ENCODE measurements at places on chromosomes 16 and 17.

DNA sequence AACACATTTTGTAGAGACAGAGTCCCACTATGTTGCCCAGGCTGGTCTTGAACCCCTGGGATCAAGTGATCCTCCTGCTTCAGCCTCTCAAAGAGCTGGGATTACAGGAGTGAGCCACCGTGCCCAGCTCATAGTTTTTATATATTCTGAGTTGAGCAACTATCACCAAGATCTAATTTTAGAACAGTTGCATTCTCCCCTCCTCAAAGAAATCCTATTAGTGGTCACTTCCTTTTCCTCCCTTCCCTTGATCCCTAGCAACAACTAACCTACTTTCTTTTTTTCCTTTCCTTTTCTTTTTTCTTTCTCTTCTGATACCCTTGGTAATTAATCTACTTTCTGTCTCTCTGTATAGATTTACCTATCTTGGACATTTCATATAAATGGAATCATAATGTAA is 61.5 kb upstream of the B4GALNT2 start:
- no peak for DNase-seq

GRCh38 chr17:78903101-78903779 is at the start of gene CEP295NL:
Gene CEP295NL (minus strand): TSS chr17:78903201. CDS start chr17:78901828, 1,373 bp downstream.
- no peak for DNase-seq

DNA sequence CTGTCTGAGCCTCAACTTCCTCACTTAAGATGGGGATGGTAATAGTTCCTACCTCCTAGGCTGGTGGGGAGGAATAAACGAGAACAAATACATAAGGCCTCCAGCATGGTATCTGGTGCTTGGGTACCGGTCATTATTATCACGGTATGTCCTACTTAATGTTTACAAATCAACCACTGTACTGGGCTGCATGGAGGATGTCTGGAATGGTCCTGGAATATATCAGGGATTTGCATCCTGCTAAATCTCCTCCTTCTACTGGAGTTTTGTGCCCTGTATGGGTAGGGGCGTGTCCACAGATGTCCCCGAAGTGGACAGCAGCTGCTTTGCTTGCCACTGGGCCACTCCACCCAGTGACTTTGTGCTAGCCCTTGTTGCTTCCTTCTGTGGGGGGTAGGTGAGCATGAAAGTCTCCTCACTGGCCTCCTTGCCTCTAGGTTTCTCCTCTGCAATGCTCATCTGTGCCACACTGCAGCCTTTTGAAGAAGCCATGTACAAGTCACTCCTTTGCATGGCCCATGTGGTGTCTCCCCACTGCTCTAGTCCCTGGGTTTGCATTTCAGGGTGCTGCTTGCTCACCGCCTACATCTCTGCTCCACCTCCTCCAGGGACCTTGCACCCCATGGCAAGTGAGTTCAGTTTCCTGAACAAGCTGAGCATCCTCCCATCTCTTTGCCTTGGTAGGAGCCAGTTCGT is 2.2 kb upstream of the CMIP start:
- DNase-seq, result no peak

DNA sequence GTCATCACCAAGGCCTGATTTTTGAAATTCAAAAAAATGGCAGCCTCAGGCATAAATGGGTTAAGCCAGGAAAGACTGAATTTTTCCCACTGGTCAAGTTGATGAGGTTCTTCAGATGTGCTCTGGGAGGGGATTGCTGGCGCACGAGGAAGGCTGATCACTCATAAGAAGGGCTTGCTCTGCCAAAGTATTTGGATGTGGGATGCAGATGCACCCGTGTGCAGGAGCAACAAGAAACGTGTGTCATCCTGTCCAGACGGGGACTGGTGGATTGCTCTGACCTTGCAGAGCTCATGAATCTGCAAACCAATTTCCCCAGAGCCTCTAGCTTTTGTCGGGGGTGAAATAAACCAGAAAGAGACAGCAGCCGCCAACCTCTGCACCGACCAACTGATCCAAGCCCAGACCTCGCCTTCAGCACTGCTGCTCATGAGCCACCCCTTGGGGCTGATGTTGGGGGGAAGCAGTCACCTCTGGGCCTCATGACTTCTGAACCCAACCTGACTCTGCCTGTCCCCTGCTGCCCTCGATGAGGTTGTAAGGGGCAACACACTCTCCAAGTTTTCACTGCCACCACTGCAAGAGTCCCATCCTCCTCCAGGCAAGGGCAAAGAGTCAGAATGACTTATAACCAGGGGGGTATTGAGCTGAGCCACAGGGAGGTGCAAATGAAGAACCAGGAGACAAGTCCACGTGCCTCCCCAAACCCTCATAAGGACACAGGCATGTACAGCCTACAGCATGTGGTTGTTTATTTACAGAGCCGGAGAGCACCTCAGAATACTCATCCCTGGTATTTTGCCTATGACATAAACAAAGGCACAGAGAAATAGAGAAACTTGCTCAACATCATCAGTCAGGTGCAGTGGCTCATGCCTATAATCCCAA is 452.0 kb downstream of the SOX9 start:
- DNase-seq, result no peak

GRCh38 chr16:11296706-11297491 is 15.8 kb upstream of the PRM1 start:
- DNase-seq, result no peak

- DNase-seq, result no peak
Measured at GRCh38 chr16:303760-304505, 21.0 kb downstream of the PDIA2 start.

DNA sequence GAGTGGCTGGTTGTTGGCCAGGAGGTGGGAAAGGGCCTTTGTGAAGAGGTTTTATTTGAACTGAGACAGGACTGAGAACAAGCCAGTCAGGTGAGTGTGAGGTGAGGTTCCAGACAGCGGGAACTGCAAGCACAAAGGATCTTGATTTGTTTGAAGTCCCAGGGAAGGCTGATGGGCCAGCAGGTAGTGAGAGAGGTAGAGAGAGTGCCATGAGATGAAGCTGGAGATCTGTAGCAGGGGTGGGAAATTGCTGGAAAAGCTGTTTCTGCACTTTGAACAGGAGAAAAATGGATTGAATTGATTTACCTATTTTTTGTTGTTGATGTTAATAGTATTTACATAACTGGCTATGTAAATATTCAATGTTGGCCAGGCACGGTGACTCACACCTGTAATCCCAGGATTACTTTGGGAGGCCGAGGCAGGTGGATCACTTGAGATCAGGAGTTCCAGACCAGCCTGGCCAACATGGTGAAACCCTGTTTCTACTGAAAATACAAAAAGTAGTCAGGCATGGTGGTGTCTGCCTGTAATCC is 7.7 kb upstream of the DCTPP1 start:
- DNase-seq, result no peak

GRCh38 chr16:35562471-35562870 is 2103.1 kb downstream of the TP53TG3F start:
- DNase-seq, result no peak

DNA sequence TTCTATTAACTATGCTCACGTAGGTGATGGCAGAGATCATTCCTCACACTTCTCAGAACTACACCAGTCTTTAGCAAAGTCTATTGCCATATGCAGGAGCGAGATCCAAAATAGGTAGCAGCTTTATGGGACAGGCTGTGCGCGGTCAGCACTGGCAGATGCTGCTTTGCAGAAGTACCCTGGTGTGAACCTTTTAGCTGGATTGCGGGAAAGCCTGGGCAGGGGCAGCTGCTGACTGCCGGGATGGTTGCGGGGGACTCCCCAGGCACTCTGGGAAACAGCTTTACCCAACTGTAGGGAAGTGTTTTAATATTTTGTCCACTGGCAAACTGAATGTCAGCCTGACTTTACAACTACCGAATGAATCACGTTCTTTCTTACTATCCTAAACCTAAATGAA is 251.3 kb downstream of the HS3ST3A1 start:
- DNase-seq, result no peak

- DNase-seq, result no peak
Measured at GRCh38 chr17:32701871-32702270, 175.1 kb downstream of the MYO1D start.

- DNase-seq, result no peak
Measured at GRCh38 chr16:30372725-30373124, 1.9 kb upstream of the MYL11 start.

- DNase-seq, result no peak
Measured at GRCh38 chr17:15650741-15651582, 31.5 kb upstream of the FBXW10B start.

GRCh38 chr17:3636908-3637373 is 381 bp downstream of the CTNS start:
- DNase-seq, result no peak

GRCh38 chr16:74842413-74842812 is 67.8 kb upstream of the FA2H start:
- DNase-seq, result no peak

DNA sequence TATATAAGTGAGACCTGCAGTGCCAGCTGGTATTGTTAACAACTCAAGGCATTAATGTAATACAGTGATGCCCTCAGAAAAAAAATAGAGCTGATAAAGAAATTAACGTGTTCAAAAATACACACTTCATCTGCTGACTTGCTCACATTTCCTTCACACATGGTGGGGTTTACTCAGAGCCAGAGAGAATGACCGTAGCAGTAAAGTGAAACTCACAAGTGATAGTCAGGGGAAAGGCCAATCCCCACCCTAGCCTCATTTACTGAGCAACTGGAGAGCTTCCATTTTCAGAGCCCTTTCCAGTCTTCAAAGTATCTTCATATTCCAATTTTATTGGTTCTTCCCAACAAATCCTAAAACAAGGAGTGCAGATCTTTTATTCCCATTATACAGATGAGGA is 74.0 kb upstream of the HLF start:
- DNase-seq, result no peak

- DNase-seq, result no peak
Measured at GRCh38 chr17:8954339-8954738, 11.2 kb downstream of the PIK3R5 start.

GRCh38 chr16:11034481-11034931 is 90.1 kb downstream of the CLEC16A start:
- DNase-seq, result no peak

DNA sequence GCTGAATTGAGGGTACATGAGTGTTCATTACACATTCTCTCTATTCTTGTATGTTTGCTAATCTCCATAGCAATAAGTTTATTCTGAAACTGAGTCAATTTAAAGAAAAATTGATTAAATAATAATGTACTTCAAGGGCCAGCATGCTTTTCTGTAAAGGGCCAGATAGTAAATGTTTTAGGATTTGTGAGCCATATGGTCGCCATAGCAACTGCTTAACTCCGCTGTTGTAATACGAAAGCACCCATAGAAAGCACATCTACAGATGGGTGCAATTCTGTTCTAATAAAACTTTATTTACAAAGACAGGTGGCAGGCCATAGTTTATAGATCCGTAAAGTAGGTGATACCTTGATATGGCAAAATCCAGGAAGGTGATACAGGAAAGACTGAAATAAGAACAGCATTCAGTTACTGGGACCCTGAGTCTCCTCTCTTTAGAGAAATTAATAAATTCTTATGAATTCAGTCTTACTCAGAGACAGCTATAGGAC is 36.6 kb downstream of the GRIN2A start:
- no peak for DNase-seq

Measured in H54 (cell line).